ENCODE measurements at places on chromosomes 6 and 20.
A peak's percentile ranks its signal among the peaks of the same experiment; 100 is the strongest.

DNA sequence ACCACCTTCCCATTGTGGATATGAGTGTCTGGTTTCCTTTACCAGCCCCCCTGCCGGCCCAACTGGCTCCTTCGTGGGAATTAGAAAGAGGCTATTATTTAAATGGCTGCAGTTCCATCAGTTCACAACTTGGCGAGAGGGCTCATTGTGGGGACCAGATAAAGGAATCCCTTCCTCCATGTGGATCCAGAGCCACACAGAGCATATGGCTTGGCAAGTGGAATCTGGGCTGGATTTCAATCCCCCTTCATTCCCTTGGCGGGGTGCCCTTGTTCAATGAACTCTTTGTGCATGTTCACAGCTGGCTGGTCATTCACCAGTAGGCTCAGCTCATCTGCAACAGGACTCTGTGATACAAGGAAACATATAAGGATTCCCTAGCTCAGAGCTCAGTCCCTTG, 140.6 kb downstream of the OPN5 start:
- peak; percentile 6 for DNase-seq

- DNase-seq, result no peak
Observed at GRCh38 chr6:89527634-89528033, 94.7 kb downstream of the ANKRD6 start.

GRCh38 chr6:53718597-53719460, 53.3 kb upstream of the KLHL31 start:
- DNase-seq, result no peak

DNA sequence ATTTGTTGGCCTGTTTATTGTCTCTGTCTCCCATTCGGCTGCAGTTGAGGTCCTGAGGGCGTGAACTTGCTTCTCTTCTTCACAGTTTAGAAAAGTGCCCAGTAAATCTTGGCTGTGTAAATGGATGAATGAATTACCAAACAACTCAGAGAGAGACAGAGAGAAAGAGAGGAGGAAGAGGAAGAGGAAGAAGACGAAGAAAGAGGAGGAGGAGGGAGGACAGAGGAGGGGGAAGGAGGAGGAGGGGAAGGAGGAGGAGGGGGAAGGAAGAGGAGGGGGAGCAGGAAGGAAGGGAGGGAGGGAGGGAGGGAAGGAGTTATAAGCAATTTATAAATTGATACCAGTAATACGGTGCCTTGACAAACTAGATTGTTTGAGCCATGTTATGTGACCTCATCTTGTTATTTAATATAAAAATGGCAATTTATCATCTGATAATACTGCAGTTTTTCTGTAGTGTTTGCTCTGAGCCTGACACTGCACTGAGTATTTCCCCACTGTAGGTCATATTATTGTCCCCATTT, 18.7 kb downstream of the HCK start:
- DNase-seq, result no peak

GRCh38 chr6:130000526-130001421, 17.6 kb upstream of the L3MBTL3 start:
- DNase-seq, result no peak

DNA sequence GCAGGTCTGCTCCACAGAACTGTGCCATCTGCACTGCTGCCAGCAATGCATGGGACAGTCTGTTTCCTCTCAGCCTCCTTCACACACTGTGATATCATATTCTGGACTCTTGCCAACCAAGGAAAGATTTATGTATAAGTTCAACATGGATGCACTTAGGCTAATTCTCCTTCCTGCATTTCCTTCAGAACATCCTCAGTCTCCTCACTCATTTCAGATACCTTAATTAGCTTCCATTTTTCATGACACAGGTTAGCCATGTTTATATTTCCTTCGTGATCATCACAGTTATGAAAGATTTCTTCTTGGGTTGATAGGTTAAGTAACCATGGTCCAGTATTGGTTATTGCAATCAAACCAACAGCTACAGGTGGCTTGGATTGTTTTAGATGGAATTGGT, 46.4 kb upstream of the DDR1 start:
- no peak for DNase-seq

GRCh38 chr6:27679964-27680694, 207.2 kb upstream of the ZNF184 start:
- DNase-seq, result no peak

DNA sequence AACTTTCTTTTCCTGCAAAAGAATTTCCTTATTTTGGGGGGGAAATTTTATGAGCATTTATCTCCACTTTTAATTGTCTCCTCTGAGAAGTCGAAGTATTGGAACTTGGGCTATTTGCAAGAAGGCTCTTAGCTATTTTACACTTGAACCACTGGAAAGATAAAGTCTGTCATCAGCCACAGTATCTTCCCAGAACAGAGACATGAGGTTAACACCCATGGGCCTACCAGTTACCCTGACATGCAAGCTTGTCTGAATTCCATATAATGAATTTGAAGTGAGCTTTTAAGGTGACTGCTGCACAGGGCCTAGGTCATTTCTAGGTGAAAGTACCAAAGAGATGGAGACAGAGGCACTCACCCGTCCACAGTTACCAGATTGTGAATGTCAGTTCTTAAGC, 193.1 kb downstream of the SIM1 start:
- no peak for DNase-seq

DNA sequence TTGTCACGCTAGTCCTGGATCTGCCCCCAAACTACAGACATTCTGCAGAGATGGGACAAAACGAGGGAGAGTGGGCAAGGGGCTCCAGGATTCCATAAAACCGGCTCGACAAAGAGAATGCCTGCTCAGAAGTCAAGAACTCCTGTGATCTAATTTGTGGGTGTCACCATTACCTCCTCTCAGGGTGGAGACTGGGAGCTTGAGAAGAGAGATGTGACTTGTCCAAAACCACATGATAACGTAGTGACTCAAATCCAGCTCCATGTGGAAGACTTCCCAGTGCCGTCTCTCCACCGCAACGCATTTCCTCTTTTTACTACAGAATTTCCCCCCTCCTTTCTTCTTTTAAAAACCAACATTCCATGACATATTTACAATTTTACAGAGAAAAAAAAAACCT, 44.3 kb downstream of the TRERF1 start:
- no peak for DNase-seq

- DNase-seq, result no peak
Observed at GRCh38 chr6:44397424-44398164, 10.1 kb downstream of the CDC5L start.

GRCh38 chr6:41577356-41578216, 31.4 kb downstream of the FOXP4 start:
- no peak for DNase-seq

DNA sequence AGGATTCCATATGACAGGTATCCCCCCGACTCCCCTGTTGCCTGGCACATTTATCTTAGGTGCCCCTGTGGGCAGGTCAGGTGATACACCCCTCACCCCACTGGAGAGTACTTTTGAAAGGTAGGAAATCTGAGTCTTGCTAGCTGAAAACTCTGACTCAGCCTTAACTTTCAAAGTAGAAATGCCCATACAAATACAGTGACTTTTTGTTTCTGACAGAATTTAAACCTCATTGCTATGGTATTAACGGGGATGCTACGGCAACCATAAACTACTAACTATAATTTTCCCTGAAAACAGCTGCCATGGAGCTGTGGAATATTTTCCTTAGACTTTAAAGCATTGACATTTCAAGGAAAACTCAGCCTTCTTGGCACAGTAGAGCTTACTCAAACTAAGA, 536.0 kb downstream of the RFPL4B start:
- DNase-seq, result no peak

- DNase-seq, result no peak
Observed at GRCh38 chr6:151387175-151387970, 4.0 kb downstream of the ZBTB2 start.

DNA sequence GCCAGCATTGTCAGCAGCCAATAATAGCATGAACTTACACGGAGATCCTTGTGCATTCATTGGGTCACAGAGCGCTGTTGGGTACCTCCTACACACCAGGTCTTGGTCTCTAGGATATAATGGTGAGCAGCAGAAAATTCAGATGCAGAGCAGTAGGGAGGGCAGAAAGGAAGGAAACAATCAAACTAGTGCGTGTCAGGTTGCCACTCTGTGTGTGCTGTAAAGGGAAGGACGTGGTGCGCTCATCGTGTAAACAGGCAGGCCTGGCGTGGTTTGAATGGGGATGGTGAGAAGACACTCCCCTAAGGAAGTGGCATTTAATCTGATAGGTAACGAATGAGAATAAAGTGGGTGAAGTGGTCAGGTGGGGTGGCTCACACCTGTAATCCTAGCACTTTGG, 336.4 kb downstream of the CDH26 start:
- DNase-seq, result no peak

DNA sequence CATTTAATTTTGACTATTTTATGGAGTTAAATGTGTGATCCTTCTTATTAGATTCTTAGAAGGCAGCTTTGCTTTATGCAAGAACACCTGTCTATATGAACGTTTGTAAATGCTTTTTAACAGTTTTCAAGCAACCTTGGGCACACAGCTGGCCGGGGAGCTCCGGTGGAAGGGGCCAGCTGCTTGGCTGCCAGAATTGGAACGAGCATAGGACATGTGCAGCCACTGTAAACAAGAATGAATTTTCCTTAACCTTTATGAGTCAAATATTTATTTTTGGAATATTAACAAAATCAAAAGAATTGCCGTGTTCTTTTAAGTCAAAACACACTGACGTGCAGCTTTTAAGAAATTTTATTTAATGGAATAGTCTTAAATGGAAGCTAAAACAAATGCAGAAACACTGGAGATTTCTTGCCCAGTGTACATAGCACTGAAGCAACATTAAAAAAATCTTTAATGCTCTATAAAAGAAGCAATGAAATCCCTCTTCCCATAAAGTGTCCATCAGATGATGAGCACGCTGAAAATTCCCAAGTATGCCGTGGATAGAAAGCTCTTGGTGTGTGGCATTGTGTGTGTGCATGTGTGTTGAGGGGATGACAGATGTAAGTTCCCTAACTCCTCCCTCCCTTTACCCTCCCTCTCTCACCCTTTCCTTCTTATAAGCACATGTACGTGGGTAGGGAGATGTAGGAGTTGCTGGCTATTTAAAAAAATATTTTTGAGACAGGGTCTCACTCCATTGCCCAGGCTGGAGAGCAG, 208.9 kb upstream of the EXOC2 start:
- DNase-seq, result no peak

- DNase-seq, result no peak
Observed at GRCh38 chr20:49573900-49574416, 6.0 kb upstream of the PTGIS start.

DNA sequence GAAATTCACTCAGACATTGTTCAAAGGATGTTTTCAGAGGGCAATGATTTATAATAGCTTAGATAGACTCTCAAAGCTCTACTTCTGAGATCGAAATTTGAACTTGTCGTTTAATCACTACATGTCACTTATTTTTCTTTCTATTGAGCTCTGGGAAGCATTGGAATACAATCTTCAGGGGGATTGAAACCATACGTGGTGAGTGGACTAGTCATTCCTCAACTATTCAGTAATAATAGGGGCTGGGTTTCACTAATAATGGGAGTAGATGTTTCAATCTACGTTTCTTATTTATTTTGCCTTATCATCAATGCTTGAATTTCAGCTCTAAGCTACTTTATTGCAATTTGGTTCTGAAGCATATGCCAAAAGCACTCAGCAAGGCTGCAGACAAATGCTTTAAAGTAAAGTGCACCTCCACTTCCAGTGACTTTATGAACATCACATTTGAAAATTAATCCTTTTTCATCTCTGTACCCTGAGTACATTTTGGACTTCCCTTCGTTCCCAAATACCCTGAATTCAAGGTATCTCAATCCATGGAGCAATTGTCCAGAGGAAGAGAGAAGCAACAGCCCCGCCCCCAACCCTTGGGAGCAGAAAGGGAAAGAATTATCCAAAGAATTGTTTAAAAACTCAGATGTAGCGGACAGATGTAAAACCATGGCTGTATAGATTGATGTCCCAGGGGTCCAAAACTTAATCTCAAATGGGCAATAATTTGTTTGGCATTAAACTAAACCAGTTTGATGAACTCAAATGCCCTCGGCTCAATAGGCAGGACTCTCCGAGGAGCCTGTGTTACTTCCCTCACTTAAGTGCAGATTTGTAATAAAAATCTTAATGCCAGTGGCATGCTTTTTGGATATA, 68.1 kb downstream of the HFE start:
- DNase-seq, result peak; percentile 18

DNA sequence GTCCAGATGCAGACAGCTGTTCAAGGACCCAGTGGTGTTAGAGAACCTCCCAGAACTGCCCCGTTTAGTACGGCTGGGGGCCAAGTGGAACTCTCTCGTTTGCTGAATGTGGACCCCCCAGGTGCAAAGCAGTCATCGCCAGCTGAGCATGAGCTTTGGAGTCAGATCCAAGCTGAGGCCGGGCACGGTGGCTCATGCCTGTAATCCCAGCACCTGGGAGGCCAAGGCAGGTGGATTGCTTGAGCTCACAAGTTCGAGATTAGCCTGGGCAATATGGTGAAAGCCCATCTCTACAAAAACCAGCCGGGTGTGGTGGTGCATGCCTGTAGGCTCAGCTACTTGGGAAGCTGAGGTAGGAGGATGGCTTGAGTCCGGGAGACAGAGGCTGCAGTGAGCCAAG, 29.7 kb downstream of the FOXC1 start:
- DNase-seq, result no peak

DNA sequence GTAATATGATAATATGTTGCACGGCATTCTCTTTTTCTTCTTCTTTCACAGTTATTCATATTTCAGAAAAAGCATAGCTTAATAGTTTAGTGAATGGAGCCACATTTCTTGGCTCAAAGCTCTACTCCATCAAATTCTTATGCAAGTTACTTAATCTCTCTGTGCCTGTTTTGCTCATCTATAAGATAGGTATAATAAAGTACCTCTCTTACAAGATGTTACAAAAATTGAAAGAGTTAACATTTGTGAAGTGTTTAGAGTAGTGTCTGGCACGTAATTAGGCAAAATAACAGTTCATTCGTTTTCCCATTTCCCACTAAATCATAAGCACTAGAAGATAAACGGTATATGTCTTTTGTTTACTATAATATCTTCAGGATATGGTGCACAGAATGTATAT, 1304.4 kb upstream of the EYS start:
- DNase-seq, result no peak

- DNase-seq, result no peak
Observed at GRCh38 chr6:18087396-18088165, 34.9 kb downstream of the NHLRC1 start.

GRCh38 chr6:159321267-159321666, 152.1 kb downstream of the FNDC1 start:
- no peak for DNase-seq
